Activated naive CD4-positive, alpha-beta T cell treated with anti-CD3 and anti-CD28 coated beads for 36 hours (primary cell): ENCODE measurements at places on chromosomes 7 and 10. TPM values are rescaled to one million over a fixed set of nuclear protein-coding genes. Genes with fewer than 3 reads are reported as not detected.

CFAP70 gene
- 0.20 TPM for total RNA-seq

DNA sequence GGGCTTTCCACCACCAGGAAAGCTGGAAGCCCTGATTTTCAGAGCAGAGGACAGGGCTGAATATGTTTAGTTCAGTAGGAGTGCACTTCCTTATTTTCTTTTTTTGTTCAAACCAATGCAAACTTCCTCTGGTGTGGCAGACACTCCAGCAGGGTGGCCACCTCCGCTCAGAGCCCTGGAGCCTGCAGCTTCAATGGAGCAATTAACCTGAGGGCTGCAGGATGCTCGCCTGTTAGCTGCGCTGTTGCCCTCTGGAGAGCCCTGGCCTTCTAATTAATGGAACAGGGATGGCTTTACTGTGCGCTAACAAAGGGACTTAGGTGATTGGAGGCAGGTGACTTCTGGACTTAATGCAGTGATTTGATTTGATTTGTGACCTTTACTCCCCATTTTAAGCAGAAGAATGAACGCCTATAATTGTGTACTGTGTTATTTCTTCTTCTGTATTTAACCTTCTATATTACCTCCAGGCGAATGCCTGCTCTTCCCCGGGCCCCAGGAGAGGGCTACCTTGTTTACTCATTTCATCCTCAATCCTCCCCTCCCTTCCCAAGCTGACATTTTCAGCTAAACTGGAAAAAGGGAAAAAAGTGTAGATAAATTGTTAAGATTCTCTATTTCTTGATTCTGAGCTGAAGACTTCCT is 123.0 kb upstream of the CTBP2 start:
- no peak overlapping the region for H3K27ac ChIP-seq
- H3K27me3 ChIP-seq: peaks cover 14% of the 10 kb centered on the region
- no peaks in the 10 kb centered on the region for H3K36me3 ChIP-seq
- no peak overlapping the region for H3K4me3 ChIP-seq

GRCh38 chr7:79872176-79872575 is 262.5 kb upstream of the GNAI1 start:
- no peaks in the 10 kb centered on the region for H3K27me3 ChIP-seq
- no peak for DNase-seq

DNA sequence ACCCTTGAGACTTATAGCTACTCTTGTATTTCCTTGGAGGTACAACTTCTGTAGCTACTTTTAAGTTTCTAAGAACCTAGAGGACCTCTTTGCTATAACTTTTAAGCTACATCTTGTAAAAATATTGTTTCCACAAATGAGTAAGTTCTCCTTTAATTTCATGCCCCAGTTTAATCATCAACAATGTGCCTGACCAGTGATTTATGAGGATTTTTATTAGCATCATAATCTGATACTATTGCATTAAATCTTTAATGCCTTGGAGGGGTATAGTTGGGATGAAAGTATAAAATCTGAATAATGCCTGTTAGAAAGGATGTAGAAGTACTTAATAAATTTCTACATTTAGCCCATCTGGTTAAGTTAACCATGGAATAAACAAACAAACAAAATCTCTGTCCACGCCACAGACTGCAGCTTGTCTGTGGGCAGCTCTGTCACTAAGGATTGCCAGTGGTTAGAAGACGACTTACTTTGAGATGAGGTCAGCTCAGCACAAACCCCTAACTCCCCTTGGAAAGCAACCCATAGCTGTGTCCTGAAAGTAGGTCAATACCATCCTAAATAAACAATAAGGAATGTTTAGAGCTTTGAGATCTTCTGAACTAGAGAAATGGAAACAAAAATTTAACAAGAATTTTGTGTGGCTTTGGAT is 18.3 kb downstream of the UBE2D1 start:
- no peaks in the 10 kb centered on the region for H3K27me3 ChIP-seq
- H3K36me3 ChIP-seq: no peaks in the 10 kb centered on the region
- DNase-seq: no peak
- no peak overlapping the region for H3K4me3 ChIP-seq
- peaks cover 25% of the 10 kb centered on the region for H3K4me1 ChIP-seq

MYO3A gene
- total RNA-seq: not detected

DNA sequence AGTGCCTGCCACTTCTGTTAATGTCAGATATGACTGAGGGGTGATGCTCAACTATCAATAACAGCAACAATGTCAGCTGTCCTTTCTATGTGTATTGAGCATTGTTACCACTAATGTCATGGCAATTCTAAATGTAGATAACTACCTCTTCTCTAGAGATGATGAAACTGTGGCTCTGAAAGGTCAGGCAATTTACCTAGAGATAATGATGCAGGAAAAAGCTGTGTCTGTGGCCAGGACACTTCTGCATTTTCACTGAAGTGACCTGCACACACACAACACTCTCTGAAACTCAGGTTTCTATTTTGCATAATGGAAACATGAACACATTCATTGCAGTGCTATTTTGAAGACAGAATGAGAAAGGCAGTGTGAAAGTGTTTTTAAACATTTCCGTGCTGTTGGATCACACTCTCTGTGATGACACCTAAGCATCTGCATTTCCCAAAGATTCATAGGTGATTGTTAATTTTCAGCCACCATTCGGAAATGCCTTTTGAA is 148.2 kb downstream of the KCND2 start:
- H3K4me3 ChIP-seq: no peak overlapping the region
- no peaks in the 10 kb centered on the region for H3K36me3 ChIP-seq
- no peak overlapping the region for H3K27ac ChIP-seq

LIPM gene
- total RNA-seq: not detected

- DNase-seq: no peak
- H3K36me3 ChIP-seq: no peaks in the 10 kb centered on the region
- peak within 1 kb of the TSS; percentile 14 for H3K4me3 ChIP-seq
These were observed at the start of gene ARHGAP22 for GRCh38 chr10:48604991-48605508. ARHGAP22 (minus strand) TSS chr10:48605073; CDS start chr10:48604796, 277 bp downstream.

DLX6 gene
- total RNA-seq: not detected

GRCh38 chr7:1964913-1965578 is 267.7 kb downstream of the MAD1L1 start:
- H3K27ac ChIP-seq: no peak overlapping the region
- H3K36me3 ChIP-seq: peaks cover 38% of the 10 kb centered on the region
- DNase-seq: no peak
- H3K4me3 ChIP-seq: no peak overlapping the region

DNA sequence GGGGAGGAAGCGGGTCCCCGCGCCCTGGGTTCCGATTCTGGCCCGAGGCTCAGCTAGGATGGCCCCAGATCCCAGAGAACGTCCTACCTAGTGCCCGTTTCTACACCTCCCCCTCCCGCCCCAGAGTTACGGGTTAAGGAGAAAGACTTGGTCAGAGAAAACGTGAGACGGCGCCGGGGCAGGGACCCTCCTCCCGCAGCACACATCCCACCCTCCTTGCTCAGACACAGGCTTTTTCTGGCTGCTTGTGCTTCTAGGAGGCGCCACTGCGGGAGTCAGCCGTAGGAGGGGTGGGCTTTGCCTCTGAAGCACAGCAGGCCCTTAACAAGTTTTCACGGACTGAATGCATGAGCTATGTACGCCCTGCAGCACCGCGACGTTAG is 104.9 kb upstream of the LEP start:
- DNase-seq: no peak
- peaks cover 18% of the 10 kb centered on the region for H3K27me3 ChIP-seq
- H3K27ac ChIP-seq: no peak overlapping the region

DNA sequence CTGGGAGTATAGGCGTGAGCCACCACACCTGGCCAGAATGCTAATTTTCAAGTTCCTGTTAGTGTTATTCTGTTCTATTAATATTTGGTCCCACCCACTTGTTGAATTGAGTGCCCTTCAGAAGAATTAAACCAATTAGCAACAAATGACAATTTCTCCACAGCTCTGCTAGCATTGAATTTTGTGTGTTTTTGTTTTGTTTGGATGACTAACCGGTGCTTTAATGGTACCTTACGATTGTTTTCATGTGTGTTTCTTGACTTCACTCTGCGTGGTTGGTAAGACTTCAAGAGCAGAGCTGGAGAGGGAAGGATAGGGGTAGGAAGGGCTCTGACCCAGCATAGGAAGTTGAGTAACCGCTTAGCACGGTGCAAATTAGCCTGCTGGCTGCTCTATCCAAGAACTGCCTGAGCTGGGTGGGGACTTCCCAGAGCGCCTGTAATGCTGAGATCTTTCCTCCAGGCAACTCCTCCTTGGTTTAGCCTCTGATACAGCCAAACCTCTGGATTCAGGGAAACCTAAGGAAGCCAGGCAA is 4.6 kb downstream of the ARPC1B start:
- no peaks in the 10 kb centered on the region for H3K27me3 ChIP-seq
- peak overlapping the region; percentile 81 for H3K4me3 ChIP-seq
- peak overlapping the region; percentile 97 for H3K27ac ChIP-seq
- peaks cover 31% of the 10 kb centered on the region for H3K36me3 ChIP-seq
- peaks cover 56% of the 10 kb centered on the region for H3K4me1 ChIP-seq

DNA sequence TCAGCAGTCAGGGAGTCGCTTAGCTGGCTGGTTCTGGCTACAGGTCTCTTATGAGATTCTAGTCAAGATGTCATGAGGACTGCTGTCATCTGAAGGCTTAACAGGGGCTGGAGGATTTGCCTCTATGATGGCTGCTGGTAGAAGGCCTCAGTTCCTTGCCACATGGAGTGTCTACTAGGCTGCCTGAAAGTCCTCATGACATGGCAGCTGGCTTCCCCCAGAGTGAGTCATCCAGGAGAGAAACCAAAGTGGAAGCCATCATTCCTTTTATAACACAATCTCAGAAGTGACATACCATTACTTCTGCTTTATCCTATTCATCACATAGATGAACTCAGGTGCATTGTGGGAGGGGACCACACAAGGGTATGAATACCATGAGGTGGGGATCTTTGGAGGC is 75.1 kb downstream of the EXOC6 start:
- peaks cover 15% of the 10 kb centered on the region for H3K36me3 ChIP-seq
- H3K4me1 ChIP-seq: peaks cover 4% of the 10 kb centered on the region
- DNase-seq: peak; percentile 26
- H3K27me3 ChIP-seq: no peaks in the 10 kb centered on the region
- no peak overlapping the region for H3K27ac ChIP-seq

DNA sequence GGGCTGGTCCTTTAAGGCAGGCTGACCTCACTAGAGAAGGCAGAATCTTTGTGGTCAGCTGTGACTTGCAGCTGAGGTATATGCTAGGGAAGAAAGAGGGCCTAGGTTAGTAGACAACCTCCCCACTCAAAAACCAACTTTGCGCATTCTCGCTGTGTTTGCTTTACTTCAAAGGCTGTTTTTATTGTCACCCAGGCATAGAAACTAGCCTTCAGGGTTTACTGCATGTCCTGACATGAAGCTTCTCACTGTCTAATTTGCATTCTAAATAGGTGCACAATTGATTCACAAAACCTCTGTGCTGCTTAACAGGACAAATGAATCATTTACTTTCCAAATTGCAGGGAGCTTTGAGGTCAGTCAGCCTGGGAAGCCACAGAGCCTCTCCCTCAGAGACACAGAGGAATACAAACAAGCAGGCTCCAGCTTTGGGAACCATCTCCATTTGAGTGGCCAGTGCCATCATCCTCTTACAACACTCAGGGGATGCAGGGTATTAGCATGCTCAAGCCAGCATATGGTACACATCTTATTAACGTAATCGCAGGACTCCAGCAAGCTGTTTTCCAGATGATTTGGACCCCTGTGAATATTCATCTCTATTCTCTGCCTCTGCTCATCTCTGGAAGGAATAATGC is 596.4 kb upstream of the GHITM start:
- DNase-seq: no peak
- H3K36me3 ChIP-seq: no peaks in the 10 kb centered on the region
- no peak overlapping the region for H3K4me3 ChIP-seq
- H3K27ac ChIP-seq: no peak overlapping the region
- H3K4me1 ChIP-seq: no peaks in the 10 kb centered on the region

GRCh38 chr10:24847112-24848070 is 105.0 kb downstream of the PRTFDC1 start:
- no peaks in the 10 kb centered on the region for H3K27me3 ChIP-seq
- no peaks in the 10 kb centered on the region for H3K36me3 ChIP-seq
- peaks cover 8% of the 10 kb centered on the region for H3K4me1 ChIP-seq
- H3K4me3 ChIP-seq: no peak overlapping the region
- DNase-seq: no peak
- H3K27ac ChIP-seq: no peak overlapping the region

DNA sequence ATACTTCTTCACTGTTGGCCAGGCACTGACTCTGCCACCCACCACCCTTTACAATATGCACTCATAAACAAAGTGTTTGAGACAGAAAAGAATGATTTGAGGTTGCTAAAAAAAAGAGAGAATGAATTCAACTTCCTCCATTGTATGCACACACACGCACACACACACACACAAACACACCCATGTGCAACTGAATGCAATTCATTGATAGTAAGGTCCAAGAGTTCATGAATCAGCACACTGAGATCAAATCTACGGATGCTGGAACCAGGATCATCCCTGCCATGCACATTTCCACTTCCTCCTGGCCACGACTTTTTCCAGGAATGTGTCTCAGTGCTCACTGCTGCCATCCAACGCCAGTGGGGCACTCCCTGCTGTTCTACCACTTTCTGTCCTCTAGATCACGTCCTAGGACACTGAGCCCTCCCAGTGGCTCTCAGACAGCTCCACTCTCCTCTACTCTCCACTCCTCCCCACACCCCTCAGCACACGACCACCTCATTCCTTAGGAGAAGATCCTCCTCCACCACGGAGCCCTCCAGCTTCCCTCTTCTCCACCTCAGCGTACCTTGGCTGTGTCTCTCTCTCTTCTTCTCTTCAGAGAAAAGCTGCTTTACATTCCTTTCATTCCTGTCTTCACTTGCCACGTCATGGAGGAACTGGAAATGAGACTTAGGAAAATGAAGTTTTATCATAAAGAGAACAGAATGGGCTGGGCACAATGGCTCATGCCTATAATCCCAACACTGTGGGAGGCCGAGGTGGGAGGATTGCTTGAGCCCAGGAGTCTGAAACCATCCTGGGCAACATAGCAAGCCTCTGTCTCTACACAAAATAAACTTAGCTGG is 12.0 kb upstream of the TMEM213 start:
- H3K4me1 ChIP-seq: no peaks in the 10 kb centered on the region
- no peak for DNase-seq
- peaks cover 4% of the 10 kb centered on the region for H3K27me3 ChIP-seq
- H3K4me3 ChIP-seq: no peak overlapping the region

- H3K36me3 ChIP-seq: no peaks in the 10 kb centered on the region
- H3K27ac ChIP-seq: no peak overlapping the region
- peaks cover 4% of the 10 kb centered on the region for H3K4me1 ChIP-seq
- peaks cover 31% of the 10 kb centered on the region for H3K27me3 ChIP-seq
- H3K4me3 ChIP-seq: no peak overlapping the region
These were observed 23.4 kb downstream of the GHRHR start for GRCh38 chr7:30987178-30987577.

GSTO2 gene
- total RNA-seq: 3.6 TPM
